GM04503 (cell line): ENCODE measurements at places on chromosomes 3 and 15.

DNA sequence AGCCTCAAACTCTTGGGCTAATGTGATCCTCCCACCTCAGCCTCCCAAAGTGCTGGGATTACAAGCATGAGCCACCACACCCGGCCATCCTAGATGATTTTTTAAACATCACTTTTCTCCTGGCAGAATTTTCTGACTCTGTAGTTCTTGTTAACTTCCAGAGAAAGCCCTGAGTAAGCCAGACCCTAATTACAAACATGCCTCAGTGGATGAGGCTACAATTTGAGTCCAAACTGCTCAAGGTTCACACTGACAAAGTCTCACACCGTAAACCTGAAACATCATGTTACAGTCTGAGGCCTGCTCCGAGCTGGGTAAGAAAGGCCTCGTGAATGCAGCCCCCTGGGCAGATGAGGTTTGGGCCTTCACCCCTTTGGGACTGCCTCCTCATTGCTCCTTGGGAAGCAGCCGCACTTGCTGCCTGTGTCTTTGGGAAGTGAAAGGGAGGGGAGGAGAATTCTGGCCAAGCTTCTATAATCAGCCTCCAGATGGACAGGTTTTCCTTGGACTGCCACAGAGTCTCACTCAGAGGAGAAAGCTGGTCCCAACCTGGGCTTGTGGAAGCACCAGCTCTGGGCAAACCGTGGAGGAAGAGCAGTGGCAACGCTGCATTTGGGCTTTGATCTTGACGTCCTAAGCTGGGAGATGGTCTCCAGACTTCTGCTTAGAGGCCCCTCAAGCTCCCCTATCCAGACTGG is 46.0 kb downstream of the CA12 start:
- no peak for DNase-seq

- no peak for DNase-seq
These were observed 448 bp downstream of the SLC12A8 start for GRCh38 chr3:125212091-125212508.

DNA sequence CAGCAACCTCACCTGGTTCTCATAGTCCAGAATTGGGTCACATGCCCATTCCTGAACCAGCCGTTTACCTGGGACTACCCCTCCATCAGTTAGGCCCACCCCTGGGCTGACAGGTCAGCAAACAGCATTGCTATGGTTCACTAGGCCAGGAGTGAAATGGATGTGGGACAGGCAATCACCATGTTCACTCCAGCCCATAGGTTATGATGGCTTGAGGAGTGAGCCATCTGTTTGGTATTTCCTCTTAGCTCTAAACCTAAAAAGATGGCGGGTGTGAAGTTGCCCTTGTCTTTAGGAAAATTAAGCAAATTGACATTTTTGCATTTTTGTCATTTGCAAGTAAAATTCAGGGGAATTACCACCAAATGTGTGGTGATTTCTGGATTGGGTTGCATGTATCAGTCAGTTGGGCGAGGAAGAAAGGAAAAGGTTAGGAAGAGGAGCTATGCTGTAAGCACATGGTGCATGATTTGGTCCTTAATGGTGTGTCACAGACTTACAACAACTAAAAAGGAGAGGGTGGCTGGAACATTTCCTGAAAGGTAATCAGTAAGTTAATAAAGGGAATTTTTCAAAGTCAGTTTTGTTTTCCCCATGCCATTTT is 17.2 kb downstream of the NXPE3 start:
- no peak for DNase-seq

- DNase-seq = no peak
These were observed 34.2 kb upstream of the MTMR14 start for GRCh38 chr3:9615003-9615628.

- no peak for DNase-seq
These were observed 16.7 kb upstream of the ISLR start for GRCh38 chr15:74156678-74157411.

DNA sequence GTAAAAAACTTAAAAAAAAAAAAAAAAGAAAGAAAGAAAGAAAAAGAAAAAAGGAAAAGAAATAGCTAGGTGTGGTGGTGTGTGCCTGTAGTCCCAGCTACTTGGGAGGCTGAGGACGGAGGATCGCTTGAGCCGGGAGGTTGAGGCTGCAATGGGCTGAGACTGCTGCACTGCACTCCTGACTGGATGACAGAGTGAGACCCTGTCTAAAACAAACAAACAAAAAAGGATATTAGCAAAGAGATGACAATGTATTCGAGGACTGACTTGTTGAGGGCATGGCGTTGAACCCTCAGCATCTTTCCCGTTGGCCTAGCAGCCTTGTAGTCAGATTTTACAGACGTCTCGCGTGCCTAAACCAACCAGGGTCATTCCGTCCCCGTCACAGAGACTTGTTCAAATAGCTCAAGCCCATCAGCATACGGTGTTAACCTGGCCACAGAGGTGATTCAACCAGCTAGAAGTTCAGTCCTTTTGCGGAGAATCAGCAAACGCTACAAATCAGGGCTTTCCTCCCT is 528 bp upstream of the NIT2 start:
- DNase-seq = no peak

DNA sequence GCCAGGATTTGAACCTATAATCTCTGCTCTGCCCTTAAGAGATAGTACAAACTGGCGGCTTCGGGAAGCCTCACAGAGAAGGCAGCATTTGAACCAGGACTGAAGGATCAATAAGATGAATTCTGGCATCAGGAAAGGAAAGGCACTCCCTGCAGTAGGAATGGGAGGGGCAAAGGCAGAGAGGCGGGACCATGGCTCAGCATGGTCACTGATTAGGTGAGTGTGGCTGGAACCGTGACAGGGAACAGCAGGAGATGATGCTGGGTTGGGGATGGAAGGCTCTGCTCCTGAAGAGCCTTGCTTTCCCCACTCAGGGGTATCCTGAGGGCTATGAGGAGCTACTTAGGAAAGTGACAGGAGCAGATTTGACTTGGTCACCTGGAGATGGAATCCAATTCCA is 158.5 kb downstream of the FEZF2 start:
- DNase-seq = no peak

DNA sequence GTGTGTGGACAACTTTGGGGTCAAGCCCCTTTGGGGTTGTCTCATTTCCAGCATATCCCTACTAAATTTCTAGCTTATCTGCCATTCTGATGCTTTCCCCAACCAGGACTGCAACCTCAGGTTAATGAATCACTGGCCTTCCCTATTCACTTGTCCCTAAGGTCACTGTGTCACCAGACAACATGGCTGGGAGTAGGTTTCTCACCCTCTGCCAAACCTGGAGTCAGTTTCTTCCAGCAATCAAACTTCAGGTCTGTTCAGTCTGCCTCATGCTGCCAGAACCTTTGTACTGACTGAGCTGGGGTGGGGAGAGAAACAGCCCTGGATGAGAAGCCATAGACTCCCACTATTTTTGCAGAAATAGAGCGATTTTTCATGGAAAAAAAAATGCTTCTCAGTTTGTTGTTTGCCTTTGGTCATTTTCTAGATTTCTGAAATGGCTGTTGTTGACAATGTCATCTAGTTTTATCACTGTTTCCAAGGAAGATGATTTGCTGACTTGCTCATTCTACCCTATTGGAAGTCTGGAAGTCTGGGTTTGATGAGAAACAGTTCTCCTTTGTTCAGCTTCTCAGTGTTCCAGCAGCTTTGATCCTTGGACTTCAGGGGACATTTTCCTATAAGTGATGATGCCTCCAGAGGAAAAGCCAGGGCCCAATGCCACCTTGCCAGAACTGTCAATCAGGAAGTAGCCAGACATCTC is 74.8 kb upstream of the IL12A start:
- DNase-seq = no peak

- DNase-seq = no peak
These were observed 51.9 kb upstream of the ADAMTSL3 start for GRCh38 chr15:83602021-83602420.
